ENCODE measurements at places on chromosomes 3 and 15. TPM values are rescaled to one million over a fixed set of nuclear protein-coding genes. Genes with fewer than 3 reads are reported as not detected.

- no peak for DNase-seq
These were observed 59.8 kb upstream of the KLHL25 start for GRCh38 chr15:85854345-85855097.

DNA sequence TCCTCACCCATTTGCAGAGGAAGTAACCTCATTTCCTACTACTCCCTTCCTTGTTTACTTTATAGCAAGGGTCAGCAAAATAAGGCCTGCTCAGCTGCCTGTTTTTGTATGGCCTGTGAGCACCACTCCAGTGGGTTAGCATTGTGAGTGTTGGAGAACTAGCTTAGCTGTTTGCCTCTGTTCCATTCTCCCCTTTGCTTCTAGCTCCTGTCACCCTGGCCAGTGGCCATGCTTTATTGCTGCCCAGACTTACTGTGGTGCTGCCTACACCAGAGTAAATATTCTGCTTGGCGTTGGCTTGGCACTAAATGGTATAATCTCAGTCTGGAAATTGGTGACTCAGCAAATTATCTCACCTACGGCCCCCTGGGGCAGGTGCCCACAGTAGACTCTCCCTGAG is 8.8 kb downstream of the PDCD6IP start:
- DNase-seq, result peak; percentile 44

DNA sequence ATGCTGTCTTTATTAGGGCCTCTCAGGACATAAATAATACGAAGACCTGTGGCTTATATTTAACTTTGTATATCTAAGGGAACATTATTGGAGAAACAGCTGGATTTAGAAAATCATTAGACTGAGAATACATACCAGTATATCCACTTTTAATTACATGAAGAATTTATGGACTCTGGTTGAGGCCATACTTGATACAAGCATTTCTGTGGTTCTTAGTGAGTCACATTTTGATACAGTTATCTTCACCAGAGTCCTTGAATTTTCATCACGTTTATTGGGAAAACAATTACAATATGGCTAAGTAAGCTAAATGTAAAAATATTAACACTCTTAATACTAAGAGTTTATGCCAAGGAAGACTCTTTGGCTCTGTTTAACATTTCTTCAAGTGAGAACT is 9.9 kb downstream of the KIF23 start:
- DNase-seq, result no peak

DNA sequence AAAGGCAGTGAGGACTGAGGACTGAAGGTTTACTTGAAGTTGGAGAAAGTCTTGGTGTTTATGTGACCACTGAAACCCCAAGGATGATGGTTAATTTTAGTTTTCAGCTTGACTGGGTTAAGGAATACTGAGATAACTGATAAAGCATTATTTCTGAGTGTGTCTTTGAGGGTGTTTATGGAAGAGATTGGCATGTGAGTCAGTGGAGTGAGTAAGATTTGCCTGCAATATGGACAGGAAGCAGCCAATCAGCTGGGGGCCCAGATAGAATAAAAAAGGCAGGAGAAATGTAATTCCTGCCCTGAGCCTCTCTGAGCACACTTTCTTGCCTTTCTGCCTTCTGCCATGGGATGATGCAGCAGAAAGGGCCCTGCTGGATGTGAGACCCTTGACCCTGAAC is 92.4 kb downstream of the KBTBD8 start:
- DNase-seq, result no peak

SPESP1 gene
- 4.2 TPM for total RNA-seq

LRRC31 gene
- not detected for total RNA-seq

Measured in left ventricle myocardium superior (tissue), 1 donor.